NCI-H1694 (cell line): ENCODE measurements at places on chromosomes 7 and 10.

DNA sequence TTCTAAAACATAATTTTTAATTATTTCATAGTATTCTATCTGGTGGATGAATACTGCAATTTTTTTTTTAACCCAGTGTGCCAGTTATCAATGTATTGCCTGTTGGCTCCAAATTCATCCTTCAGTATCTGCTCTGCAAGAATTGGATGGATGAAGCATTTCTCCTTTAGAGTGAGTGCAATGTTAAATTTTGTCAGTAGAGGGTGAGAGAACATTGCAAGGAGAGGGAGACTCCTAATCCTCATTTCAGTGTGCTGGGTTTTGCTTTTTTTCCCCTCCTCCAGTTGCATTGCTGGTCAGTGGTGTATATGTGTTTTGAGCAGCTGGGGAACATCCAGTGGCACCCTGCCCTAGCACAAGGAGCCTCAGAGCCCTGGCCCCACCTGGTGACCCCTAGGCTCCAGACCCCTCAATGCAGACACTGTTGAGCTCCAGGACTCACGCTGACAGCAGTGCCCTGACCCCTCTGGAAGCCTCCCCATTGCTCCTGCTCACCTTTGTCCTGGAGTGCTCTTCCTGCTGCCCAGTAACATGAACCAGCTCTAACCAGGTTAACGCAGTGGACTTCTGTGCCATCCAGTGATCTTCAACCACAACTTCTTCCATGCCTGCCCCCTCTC lies 199.4 kb downstream of the USP6NL start:
- peak; percentile 15 for DNase-seq

DNA sequence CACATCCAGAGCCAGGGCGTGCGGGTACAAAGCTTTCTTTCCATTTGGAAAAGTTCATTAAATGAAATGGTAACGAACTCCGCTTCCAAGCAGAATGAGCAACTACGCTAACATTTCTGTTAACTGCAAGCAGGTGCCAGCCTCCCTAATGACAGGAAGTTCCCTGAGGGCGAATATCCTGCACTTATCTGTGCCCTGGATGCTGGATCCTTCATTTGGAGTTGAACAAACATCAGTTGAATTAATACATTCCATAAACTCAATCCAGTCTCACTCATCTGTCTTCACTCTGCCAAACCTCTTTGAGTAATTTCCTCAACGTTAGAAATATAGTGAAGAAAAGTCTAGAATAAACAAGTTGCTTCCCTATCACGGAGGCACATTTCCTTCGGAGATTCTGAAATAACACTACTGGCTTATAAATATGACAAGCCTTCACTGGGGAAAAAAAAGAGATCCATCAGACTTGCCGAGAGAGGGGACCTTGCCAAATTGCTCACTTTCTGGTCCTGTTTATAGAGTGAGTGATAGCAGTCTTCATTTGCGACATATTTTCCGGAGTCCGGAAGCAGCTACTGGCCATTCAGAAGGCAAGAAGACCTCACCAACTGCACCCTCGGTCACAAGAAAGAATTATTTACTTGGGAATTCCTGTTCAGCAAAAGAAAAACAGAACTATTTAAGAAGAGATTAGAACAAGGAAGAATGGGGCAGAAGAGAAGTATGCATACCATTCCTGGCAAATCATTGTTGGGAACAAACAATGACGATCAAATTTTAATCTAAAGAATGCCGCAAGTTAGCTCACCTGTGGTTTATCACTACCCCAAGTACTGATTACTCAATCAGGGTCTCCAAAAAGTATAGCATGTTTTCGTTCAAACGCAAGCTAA lies 196.4 kb downstream of the FAM107B start:
- no peak for DNase-seq

GRCh38 chr10:126110489-126111180 lies 214.3 kb downstream of the FANK1 start:
- DNase-seq: no peak

- DNase-seq: no peak
Measured at GRCh38 chr7:16590424-16590823, 55.1 kb downstream of the ANKMY2 start.

GRCh38 chr10:4943821-4944220 lies 19.4 kb upstream of the AKR1C1 start:
- no peak for DNase-seq

- peak; percentile 34 for DNase-seq
Measured at GRCh38 chr7:47254081-47254977, 327.6 kb downstream of the TNS3 start.

DNA sequence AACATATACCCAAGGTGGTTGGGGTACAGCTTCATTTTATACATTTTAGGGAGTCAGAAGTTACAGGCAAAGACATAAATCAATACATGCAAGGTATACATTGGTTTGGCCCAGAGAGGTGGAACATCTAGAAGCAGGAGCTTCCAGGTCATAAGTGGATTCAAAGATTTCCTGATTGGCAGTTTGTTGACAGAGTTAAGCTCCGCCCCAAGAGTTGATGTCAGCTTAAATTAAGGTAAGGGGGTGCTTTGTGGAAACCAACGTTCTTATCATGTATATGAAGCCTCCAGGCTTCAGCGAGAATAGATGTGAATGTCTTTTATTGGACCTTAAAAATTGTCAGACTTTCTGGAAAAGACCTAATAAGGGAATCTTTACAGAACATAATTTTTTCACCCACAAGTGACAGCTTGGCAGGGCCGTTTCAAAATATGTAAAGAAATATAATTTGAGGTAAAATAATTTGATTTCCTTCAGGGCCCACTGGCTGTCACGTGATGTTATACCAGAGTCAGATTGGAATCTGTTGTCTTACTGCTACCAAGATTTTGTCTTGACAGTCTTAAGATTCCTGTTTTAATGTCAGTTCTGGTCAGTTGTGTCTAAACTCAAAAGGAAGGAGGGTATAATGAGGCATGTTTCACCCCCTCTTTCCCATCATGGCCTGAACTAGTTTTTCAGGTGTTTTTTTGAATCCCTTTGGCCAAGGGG lies 6.3 kb upstream of the PANK1 start:
- DNase-seq: no peak

- no peak for DNase-seq
Measured at GRCh38 chr7:35549781-35550180, 145.2 kb downstream of the HERPUD2 start.

GRCh38 chr10:6019010-6019782 lies 41.9 kb upstream of the IL15RA start:
- DNase-seq: no peak

- no peak for DNase-seq
Measured at GRCh38 chr10:121368347-121369025, 229.8 kb downstream of the FGFR2 start.

DNA sequence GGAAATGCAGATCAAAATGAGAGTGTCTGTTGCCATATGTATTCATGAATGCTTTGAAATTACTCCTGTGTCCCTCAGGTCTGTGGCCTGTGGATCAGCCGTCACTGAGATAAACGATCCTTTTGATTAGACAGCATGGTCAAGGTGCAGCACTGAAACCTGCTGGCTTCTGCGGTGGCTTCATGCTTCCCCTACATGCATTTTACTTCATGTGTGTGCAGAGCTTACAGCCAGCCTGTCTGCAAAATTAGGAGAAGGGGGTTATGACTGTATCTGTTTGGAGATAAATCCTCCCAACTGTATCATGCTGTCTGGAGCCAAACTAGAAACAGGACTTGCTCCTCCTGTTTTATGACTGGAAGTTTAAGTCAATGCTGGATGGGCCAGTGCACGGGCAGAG lies 71.0 kb upstream of the PLPP4 start:
- DNase-seq: no peak
